Activated CD8-positive, alpha-beta memory T cell treated with anti-CD3 and anti-CD28 coated beads for 1 hour (primary cell): ENCODE measurements at places on chromosomes 1 and 21.

GRCh38 chr21:34887105-34887442 is 162.0 kb downstream of the RUNX1 start:
- DNase-seq, result no peak

DNA sequence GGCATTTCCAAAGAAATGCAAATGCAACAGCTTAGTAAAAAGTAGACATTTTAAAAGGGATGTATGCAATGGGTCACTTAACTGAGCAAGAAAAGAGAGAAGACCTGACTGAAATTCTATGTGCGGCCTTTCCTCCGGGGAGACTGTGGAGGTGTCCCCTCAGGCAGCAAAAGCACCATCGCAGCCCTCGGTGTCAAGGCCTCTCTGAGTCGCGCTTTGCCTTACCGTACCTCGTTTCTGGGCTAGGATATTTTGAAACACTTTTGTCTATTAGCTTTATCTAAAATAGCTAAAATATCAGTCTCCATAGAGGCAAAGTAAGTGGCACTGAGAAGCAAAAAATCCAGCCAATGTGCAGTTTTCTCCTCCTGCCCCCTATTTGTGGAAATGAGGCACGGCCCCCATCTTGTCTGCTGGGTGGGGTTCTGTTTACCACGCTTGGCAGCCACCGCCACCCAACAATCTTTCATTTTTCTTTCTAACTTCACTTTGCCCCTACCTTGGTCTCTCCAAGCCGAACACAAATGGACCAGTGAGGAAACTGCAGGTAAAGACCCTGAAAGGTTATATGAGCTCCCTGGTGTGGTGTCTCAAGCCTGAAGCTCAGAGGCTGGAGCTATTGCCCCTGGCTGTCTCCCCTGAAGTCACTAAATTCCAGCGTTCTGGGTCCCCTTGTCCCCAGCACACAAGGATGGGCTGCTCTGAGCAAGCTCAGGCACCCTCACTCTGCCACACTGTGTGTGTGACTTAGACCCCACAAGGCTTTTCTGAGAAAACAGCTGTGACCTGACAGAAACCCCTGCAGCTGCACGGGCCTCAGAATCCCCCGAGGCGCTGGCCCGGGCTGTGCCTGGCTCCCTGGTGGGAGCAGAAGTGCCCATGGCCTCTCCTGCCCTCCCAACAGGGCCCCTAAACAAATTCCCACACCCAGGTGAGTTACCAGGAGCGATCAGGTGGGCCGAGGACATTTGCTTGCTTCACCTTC is 1.6 kb downstream of the CD247 start:
- DNase-seq, result no peak

DNA sequence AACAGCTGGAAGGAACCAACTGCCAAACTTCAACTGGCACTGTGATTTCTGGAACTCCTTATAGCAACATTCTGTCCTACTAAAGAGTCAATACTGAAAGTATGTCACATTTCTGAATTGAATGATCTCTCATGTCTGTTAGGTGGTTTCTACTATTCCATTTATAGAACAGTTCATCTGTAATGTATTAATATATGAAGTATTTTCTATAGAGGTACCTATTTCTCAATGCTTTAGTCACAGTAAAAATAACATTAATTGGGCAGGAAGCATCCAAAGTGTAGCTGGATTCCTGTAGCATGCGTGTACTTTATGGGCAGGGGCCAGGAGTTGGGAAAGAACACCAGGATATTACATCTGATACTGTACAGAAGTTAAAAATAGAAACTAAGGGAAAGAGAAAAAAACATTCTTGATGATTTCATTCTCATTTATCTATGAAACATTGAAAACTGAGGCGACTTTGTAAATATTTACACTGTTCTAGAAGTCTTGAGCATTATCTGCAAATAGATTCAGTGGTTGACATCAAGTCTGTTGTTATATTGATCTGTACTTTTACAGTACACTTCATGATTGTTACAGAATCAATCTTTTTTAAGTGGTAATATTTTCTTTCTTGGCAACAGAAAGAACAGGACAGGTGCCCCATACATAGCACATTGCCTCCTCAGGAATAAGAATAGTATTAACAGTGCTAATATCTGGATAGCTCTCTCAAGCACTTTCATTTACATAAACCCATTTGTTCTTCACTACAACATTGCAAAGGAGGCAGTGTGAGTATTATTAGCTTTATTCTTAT is 6.2 kb upstream of the ZNF281 start:
- DNase-seq, result no peak

DNA sequence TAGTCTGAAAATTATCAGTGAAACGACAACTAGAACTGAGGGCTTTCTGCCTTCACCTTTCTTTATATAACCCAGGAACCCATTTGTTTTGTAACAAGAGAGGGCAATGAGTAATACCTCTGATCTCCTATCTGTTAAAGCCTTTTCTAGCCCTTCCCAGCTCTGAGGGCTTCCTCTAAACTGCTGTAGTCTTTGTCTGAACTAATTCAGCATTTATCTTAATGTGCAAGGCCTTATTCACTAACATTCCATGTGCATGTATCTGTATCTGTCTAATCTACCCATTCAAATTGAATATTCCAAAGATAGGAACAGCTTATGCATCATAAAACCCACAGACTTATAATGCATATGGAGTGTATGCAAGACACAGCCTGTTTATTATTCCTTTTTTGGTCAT is 167.1 kb downstream of the LYPLAL1 start:
- no peak for DNase-seq

DNA sequence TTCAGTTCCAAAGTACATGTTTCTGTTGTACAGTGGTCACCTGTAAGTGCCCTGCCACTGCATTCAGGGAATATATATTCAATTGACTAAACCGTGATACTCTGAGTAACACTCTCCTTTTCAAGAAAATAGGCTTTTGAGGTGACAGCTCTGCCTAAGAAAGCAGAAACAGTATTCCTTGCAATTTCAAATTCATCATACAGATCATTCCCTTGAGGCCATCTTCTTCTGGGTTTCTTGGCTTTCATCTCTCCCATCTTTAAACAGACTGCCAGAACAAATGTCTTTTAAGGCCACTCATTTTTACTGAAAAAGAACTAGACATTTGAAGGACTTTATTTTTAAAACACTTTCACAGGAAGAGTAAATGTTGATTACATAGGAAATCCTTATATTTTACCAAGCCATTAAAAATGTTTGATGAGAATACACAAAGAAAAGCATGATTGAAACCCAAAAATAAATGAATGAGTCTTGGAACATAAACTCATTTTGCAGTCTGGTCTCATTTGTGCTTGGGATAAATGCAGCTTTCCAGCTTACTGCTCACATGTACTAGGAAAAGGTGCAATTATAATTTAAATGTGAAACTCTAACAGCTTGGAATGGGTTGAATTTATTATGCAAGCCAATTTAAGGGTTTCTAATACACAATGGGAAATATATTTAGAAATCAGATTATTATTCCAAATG is 34.7 kb downstream of the PLPPR5 start:
- DNase-seq, result no peak

DNA sequence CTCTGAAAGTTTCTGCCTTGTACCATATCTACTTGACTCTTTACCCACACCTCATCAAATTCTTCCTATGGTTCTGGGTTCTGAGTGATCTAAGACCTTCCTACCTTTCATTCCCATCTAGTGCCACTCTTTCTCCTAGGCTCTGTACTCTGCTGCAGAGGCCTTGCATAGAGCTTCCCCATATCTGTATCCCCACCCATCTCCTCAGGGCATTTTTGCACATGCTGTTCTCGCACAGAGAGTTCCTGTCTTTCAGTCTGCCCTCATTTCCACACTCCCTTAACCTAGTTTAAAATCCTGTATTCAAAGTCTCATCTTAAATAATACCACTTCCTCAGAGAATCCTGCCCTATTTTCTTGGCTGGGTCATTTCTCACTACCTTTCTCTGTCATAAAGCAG is 114.8 kb downstream of the HMCN1 start:
- DNase-seq, result no peak

GRCh38 chr21:44458971-44459711 is 3.8 kb downstream of the LRRC3 start:
- DNase-seq, result no peak

GRCh38 chr1:84427250-84428188 is 29.2 kb downstream of the DNASE2B start:
- no peak for DNase-seq

- DNase-seq, result no peak
These were observed 90.9 kb downstream of the CRB1 start for GRCh38 chr1:197358959-197359358.

DNA sequence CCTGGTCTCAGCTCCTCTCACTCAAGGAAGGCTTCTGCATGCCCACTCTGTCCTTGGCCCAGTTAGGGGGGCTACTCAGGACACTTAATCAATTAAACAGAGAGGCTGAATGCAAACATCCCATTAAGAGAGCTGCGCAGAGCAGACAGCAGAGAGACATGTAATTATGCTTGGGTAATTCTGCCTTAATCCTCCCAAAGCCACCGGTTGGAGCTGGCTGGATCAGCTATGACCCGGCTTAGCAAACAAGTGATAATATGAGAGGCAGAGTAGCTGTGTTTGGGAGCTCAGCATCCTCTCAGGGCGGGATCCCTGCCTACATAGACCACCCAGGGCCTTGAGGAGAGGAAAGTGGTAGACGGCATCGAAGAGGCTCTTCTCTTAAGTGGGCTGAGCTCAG is 183.2 kb downstream of the GRIK3 start:
- DNase-seq, result no peak

DNA sequence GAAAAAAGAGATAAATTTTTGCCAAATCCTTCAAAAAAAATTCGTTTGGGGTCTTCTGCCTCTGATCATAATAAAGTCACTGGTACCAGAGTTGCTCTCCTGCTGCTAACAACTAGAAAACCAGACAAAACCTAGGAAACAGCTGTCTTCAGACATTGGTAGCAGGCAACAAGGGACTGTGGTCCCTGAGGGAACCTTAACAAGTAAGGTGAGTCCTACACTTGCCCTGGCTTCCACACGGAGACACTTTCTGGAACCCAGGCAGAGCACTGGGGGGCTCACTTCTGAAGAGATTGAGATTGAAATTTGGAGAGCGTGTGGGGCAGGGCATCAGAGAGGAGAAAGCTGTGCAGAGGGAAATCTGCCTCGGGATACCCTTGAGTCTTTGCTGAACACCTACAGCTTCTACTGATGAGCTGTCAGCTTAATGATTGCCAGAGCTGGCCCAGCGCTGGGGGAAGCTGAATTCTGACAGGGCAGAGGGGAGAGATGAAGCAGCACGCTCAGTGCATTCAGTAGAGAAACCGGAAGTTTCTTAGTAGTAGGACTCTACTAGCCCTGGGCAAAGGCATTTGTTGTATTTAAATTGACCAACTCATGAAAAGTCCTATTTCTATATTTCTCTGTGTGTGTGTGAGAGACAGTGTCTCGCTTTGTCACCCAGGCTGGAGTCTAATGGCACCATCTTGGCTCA is 18.5 kb upstream of the FAM89A start:
- no peak for DNase-seq

- DNase-seq, result no peak
These were observed 189.3 kb upstream of the EDN2 start for GRCh38 chr1:41673806-41674205.

DNA sequence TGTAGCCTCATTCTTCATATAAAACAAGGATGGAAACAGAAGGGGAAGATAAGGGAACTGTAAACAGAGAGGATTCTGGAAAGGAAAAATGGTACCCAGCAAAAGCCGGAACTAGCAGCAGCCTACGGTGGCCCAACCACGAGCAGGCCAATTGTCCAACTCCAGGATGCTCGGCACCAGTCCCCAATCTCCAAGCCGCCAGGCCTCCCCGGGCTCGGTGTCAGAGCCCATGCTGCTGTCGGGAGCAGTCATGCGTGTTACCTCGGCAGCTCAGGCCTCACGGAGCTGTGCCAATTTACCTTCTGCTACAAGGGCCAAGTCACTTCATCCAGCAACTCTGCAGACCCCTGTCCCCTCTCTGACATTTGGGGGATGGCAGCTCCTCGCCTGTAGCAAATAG is 130.8 kb downstream of the ZBTB18 start:
- no peak for DNase-seq

DNA sequence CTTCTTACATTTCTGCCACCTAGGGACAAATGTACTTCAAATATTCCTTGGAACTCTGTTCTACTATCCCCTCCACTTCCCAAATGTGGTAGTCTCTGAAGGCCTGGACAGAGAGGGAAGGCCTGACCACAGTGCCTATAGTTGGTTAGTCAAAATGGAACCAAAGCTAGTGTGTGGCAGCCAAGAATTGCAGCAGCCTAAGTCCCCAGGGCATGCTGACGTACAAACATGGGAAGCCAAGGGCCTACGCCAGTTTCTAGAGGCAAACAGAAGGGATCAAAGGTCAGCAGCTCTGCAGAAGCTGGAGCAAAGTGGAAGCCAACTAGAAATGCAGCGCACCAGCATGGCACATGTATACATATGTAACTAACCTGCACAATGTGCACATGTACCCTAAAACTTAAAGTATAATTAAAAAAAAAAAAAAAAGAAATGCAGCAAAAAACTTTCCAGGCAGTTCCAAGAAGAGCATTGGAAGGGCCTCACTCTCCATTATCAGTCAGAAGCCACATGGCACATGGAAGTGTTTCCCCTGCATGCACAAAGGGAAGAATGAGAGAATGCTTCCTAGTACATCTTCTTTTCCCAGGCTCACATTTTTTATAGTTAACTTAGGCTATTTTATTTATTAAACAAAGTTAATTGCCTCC is 39.4 kb upstream of the GADD45A start:
- DNase-seq, result no peak

DNA sequence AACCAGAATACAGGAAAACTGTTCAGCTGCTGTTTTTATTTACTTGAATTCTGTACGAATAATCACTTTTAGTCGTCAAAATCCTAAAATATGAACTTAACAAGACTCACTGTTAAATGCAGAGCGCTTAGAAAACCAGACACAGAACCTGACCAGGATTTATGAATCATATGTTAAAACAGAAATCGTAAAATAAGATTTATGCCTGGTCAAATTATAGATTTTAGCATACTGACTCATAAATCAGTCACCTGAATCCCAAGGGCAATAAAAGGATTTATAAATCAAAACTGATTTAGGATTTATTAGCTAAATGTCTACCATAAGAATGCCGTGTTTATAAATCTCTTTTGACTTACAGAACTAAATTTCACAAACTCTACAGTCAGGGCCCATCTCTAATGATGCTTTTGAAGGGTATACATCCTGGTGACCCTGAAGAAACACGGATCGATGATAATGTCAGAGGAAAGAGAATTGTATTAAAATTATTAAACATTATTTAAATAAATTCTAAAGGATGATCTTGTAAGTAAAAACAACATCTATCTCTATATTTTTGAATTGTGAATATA is 28.8 kb downstream of the CYYR1 start:
- no peak for DNase-seq

- no peak for DNase-seq
These were observed 191.8 kb downstream of the TPR start for GRCh38 chr1:186183219-186183618.

DNA sequence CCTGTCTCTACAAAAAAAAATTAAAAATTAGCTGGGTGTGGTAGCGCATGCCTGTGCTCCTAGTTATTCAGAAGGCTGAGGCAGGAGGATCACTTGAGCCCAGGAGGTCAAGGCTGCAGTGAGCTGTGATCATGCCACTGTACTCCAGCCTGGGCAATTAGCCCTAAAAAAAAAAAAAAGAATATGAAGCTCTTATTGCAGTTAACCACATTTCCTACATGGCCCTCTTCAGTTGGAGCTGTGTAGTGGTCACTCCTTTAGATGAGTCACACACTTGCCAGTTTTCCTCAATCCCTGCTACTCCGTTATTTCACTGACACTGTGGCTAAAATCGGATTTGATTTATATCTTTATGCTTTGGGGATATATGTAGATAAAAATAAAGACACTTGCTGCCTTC is 11.8 kb downstream of the NFYC start:
- DNase-seq, result no peak
